PC-3 (cell line): ENCODE measurements at places on chromosomes 7 and 10. TPM values are rescaled to one million over a fixed set of nuclear protein-coding genes. Genes with fewer than 3 reads are reported as not detected.

The LRRD1 gene
- total RNA-seq: not detected in 2 replicates

GRCh38 chr10:133332936-133333699, 3.6 kb downstream of the CALY start:
- DNase-seq: no peak

The PAPOLB gene
- 0.29 and 0.40 TPM in 2 replicates for total RNA-seq

- DNase-seq: no peak
Observed at GRCh38 chr7:6166443-6166891, 106.0 kb downstream of the CYTH3 start.

The HPSE2 gene
- 0.15 TPM in 1 of 2 replicates, not detected in the other for total RNA-seq

DNA sequence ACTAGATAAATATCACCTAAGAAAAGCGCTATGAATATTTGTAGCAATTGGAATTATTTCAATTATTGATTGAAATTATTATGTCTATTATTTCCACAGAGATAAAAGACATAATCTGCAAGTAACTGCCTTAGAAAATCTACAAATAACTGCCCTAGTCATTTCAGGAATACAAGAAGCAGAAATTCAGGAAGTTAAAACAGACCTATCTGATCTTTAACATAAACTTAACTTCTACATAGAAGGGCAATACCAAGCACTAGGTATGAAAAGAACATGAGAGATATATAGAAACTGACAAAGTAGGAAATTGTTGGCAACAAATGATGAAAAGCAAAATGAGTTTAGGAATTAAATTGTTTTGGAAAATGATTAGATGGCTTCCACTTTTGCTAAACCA, 31.8 kb upstream of the AKR1B10 start:
- no peak for DNase-seq

- DNase-seq: no peak
Observed at GRCh38 chr7:25831062-25831691, 320.8 kb upstream of the NFE2L3 start.

The PTF1A gene
- total RNA-seq: not detected in 2 replicates

The PLPP4 gene
- 5.0 and 10.7 TPM in 2 replicates for total RNA-seq

The PRF1 gene
- total RNA-seq: not detected in 2 replicates

- DNase-seq: no peak
Observed at GRCh38 chr10:113583571-113583970, 30.7 kb downstream of the HABP2 start.

DNA sequence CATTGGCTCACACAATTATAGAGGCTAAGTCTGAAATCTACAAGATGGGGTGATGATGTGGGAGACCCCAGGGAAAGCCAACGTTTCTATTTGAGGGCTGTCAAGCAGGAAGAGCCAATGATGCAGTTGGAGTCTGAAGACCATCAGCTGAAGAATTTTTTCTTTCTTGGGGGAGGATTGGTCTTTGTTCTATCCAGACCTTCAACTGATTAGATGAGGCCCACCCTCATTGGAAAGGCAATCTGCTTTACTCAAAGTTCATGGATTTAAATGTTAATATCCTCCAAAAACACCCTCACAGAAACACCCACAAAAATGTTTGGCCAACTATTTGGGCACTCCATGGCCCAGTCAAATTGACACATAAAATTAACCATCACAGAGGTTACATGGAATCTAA, 44.3 kb upstream of the DNAJC1 start:
- DNase-seq: no peak

GRCh38 chr10:51214207-51215196, 140.2 kb downstream of the PRKG1 start:
- no peak for DNase-seq

DNA sequence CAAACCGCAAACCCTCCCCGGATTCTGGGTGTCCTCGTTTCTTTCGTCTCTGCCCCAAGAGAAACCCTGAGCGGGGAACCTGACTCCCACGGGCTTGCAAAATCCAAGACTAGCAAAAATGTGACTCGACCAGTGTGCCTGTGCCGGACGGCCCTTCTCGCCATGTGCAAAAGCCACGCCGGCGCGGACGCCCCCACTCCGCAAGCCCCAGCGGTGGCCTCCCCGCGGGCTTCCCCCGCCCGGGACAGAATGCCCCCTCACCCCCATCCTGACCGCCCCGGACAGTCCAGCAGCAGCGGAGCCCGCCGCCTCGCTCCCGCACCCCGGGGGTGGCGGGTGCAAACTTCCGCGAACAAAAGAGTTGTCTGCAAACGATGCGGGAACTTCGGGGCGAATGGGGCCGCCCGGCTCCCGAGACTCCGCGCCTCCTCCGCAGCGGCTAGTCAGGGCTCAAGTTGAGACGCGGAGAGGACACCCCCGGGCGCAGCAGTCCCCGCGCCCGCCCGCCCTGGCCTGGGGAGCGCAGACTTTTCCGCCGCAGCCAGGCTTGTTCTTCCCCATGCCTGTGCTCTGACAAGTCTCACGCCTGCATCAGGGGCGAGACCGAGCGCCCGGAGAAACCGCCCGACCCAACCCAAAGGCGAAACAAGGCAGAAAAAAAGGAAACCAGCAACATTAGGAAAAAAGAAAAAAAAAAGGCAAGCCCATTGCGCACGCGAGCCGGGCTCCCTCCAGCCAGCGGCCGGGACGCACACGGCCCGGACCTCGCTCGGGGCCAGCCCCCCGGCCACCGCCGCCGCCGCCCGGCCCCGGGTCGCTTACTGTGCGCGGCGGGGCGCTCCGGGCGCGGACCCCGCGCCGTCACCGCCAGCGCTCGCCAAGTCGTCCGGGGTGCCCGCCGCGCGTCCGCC, 732 bp downstream of the FAM53B start:
- DNase-seq: peak; percentile 21

The EBLN1 gene
- not detected in 2 replicates for total RNA-seq

The DENND2A gene
- total RNA-seq: 8.9 and 10.6 TPM in 2 replicates

The AQP1 gene
- 0.81 and 1.2 TPM in 2 replicates for total RNA-seq

GRCh38 chr7:66152371-66153191, 37.9 kb downstream of the CRCP start:
- no peak for DNase-seq

The TAF5 gene
- total RNA-seq: 7.0 and 8.4 TPM in 2 replicates

The ANKRD30A gene
- 0.12 and 0.15 TPM in 2 replicates for total RNA-seq

DNA sequence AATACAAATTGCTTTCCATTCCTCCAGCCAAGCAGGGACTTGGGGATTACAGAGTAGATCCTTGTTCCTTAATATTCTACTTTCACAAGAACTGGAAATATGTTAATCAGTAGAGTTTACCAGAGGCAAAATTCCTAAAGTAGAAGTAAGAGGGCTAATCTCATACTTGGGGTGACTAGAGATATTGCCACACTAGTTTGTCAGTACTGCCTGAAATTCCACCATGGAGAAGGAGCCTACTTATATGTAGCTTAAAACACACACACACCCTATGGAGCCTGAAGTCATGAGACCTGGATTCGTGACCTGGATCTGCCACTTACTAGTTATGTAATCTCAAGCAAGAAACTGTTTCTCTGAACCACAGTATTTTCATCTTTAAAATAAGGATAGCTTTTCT, 33.9 kb downstream of the STRIP2 start:
- DNase-seq: no peak
